Thyroid gland (tissue), 4 donors: ENCODE measurements at places on chromosomes 5 and 9.

GRCh38 chr5:135341696-135342550 is 57.1 kb downstream of the MACROH2A1 start:
- H3K4me1 ChIP-seq: no peaks in the 10 kb centered on the region
- no peak overlapping the region for H3K27ac ChIP-seq
- DNase-seq: no peak
- H3K4me3 ChIP-seq: no peak overlapping the region

DNA sequence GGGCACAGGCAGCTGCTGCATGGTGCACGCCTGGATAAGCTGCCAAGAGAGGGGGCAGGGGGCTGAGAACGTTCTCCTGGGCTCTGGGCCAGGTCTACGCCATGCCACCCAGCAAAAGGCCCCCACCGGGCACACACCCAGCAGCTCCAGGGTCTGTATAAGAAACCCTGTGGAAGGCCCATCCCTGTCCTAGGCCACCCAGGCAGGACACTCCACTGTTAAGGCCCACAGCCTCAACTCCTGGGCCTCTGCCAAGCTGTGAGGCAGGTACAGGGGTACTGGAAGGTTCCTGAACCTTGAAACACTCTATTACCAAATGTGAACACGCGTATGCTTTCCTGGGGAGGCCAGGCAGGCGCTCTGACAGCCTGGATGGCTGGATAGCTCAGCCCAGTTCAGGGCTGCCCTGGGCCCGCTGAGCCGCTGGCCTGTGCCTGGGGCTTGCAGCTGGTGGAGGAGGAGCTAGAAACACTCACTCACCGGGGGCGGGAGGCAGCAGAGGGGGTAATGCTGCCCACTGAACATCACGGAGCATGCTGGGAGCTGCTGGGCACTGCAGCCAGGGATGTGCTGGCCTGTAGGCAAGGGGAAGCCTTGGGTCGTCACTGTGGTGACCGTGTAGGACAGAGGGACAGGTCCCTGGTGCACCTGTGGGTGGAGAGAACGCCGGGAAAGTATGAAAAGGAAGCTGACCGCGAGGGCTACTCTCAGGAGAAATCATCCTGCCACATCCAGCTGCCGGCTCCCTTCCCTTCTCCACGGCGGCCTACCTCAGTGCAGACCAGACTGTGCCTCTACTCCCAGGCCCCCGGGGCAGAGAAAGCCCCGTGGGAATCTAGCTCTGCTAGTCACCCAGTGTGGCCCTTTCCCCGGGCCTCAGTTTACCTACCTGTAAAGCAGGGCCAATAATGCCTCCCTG is 6.0 kb downstream of the RNF44 start:
- H3K4me1 ChIP-seq: peaks cover 55% of the 10 kb centered on the region
- H3K4me3 ChIP-seq: no peak overlapping the region
- peaks cover 32% of the 10 kb centered on the region for H3K36me3 ChIP-seq

- peak overlapping the region; percentile 65 for H3K27ac ChIP-seq
- H3K4me3 ChIP-seq: no peak overlapping the region
- H3K36me3 ChIP-seq: no peaks in the 10 kb centered on the region
- H3K27me3 ChIP-seq: no peaks in the 10 kb centered on the region
- peak; percentile 97 for DNase-seq
- peaks cover 34% of the 10 kb centered on the region for H3K4me1 ChIP-seq
Measured at GRCh38 chr5:125043781-125044391, 297.4 kb upstream of the ZNF608 start.

- peaks cover 16% of the 10 kb centered on the region for H3K4me1 ChIP-seq
- peaks cover 30% of the 10 kb centered on the region for H3K36me3 ChIP-seq
- peak overlapping the region; percentile 94 for H3K4me3 ChIP-seq
- no peaks in the 10 kb centered on the region for H3K27me3 ChIP-seq
Measured at GRCh38 chr5:138574744-138575193, 432 bp downstream of the HSPA9 start.

DNA sequence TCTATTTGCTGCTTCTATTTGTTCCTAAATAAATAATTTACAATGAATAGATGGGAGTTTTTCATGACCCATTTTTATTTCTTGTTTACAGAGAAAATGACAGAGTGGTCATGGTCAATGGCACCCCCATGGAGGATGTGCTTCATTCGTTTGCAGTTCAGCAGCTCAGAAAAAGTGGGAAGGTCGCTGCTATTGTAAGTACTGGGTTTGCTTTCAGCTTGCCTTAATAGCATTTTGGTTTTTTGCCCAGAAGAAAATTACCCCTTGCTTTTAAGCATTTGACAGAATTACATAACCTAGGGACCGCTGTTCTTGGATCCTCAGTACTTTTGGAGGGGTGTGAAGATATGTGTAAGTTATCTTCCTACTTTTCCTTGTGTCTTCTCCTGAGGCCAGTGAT is 44.1 kb downstream of the TJP2 start:
- H3K27ac ChIP-seq: peak overlapping the region; percentile 26
- peaks cover 10% of the 10 kb centered on the region for H3K4me1 ChIP-seq
- H3K4me3 ChIP-seq: no peak overlapping the region
- H3K27me3 ChIP-seq: no peaks in the 10 kb centered on the region
- H3K36me3 ChIP-seq: peaks cover 26% of the 10 kb centered on the region

- DNase-seq: no peak
- no peak overlapping the region for H3K4me3 ChIP-seq
- H3K27me3 ChIP-seq: no peaks in the 10 kb centered on the region
- no peak overlapping the region for H3K27ac ChIP-seq
- no peaks in the 10 kb centered on the region for H3K36me3 ChIP-seq
Measured at GRCh38 chr5:141241496-141241895, 3.7 kb upstream of the PCDHB15 start.

GRCh38 chr5:161697001-161697400 is 11.5 kb downstream of the GABRA6 start:
- no peaks in the 10 kb centered on the region for H3K36me3 ChIP-seq
- no peak overlapping the region for H3K27ac ChIP-seq
- H3K4me3 ChIP-seq: no peak overlapping the region
- H3K4me1 ChIP-seq: no peaks in the 10 kb centered on the region
- DNase-seq: no peak

- H3K27ac ChIP-seq: no peak overlapping the region
- H3K27me3 ChIP-seq: no peaks in the 10 kb centered on the region
- no peaks in the 10 kb centered on the region for H3K4me1 ChIP-seq
Measured at GRCh38 chr5:164651546-164652275, 1146.3 kb downstream of the MAT2B start.

DNA sequence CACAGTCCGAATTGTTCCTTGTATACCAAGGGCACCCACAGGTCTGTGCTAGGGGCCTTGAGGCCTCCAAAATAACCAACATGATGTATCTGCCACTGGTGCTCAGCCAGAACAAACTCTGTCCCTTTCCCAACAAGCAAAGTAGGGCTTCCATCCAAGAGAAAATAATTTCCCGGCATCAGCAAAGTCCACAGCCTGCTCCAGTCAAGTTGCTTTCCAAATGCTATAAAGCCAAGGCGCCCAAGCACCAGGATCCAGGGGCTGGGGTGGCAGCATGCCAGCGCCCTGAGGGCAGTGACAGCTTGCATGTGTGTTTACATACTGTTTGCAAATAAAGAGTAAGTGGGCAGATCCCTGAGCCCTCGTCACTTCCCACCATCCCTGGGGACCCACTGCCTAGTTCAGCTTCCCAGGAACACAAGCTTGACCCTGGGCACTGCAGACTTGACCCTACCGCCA is 155.9 kb downstream of the ERCC6L2 start:
- H3K27ac ChIP-seq: peak overlapping the region; percentile 10
- DNase-seq: peak; percentile 41
- no peaks in the 10 kb centered on the region for H3K36me3 ChIP-seq
- no peak overlapping the region for H3K4me3 ChIP-seq
- H3K4me1 ChIP-seq: peaks cover 40% of the 10 kb centered on the region

DNA sequence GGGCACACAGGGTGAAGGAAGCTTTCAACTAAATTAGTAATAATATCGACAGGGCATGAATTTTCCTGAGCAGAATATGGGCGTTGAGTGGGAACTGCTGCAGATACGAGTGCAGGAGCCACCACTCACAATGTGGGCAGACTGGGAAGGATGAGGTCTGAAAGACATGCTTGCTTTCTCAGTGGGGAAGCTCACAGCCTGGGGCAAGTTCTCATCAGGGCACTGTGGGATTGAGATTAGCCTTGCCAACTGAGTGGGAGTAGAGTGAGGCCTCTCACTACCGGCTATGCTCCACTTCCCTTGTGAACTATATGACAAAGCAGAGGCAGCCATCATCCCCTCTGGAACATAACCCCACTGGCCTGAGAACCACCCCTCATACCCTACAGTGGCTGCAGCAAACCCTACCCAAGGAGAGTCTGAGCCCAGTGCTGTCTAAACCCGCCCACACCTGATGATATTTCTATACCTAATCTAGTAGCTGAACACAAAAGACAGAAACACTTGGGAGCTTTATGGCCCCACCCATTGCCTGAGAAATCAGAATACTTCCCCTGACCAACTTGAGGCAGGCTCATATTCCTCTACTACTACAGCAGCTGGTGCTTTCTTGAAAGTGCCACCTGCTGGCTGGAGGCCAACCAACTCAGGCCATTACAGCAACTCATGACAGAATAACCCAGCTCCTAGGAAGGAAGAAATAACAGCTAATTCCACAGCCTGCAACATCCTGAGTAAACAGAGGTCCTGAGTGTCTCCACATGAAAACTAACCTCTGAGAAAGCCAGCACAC is 173.7 kb upstream of the SPEF2 start:
- no peak overlapping the region for H3K4me3 ChIP-seq
- H3K27ac ChIP-seq: no peak overlapping the region
- H3K27me3 ChIP-seq: no peaks in the 10 kb centered on the region

DNA sequence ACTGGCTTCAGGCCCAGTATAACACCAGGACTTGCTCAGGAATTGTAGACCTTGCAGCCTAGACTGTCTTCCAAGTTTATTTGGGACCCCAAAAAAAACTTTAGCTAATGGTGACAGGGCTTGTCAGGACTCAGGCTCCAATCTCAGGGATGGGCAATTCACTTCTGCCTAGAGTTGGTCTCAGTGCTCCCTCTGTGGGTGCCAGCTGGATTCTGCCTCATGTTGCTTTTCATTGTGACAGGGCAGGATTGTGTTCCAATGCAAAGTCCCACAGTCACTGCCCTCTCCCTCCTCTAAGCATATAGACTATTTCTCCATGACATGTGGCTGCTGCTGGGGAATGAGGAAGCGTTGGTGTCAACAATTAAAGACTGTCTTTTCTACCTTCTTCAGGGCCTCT is 174.7 kb downstream of the CYLC2 start:
- H3K27ac ChIP-seq: no peak overlapping the region
- H3K27me3 ChIP-seq: no peaks in the 10 kb centered on the region
- H3K36me3 ChIP-seq: no peaks in the 10 kb centered on the region
- H3K4me1 ChIP-seq: no peaks in the 10 kb centered on the region

GRCh38 chr5:150190503-150190979 is 679 bp downstream of the SLC6A7 start:
- H3K36me3 ChIP-seq: no peaks in the 10 kb centered on the region
- H3K4me1 ChIP-seq: peaks cover 6% of the 10 kb centered on the region
- peaks cover 14% of the 10 kb centered on the region for H3K27me3 ChIP-seq
- H3K4me3 ChIP-seq: no peak overlapping the region
- no peak for DNase-seq

DNA sequence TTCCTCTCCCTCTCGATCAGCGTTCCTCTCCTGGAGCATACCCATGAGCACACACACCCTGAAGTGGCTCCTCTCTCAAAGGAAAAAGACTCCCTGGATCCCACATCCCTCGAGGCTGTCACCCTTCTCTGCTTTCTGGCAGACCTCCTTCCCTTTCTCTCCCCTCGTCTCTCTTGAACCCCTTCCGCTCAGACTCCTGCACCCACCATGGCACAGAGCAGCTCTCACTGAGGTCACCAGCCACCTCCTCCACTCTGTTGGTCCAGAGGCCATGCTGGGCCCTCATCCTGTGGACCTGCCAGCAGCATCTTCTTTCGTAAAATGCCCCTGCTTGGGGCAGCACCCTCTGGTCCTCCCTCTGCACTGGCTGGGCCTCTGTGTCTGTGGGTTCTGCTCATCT is 5.7 kb downstream of the B4GALT7 start:
- no peaks in the 10 kb centered on the region for H3K27me3 ChIP-seq
- H3K36me3 ChIP-seq: no peaks in the 10 kb centered on the region
- H3K4me3 ChIP-seq: no peak overlapping the region
- DNase-seq: no peak
- H3K4me1 ChIP-seq: peaks cover 5% of the 10 kb centered on the region

DNA sequence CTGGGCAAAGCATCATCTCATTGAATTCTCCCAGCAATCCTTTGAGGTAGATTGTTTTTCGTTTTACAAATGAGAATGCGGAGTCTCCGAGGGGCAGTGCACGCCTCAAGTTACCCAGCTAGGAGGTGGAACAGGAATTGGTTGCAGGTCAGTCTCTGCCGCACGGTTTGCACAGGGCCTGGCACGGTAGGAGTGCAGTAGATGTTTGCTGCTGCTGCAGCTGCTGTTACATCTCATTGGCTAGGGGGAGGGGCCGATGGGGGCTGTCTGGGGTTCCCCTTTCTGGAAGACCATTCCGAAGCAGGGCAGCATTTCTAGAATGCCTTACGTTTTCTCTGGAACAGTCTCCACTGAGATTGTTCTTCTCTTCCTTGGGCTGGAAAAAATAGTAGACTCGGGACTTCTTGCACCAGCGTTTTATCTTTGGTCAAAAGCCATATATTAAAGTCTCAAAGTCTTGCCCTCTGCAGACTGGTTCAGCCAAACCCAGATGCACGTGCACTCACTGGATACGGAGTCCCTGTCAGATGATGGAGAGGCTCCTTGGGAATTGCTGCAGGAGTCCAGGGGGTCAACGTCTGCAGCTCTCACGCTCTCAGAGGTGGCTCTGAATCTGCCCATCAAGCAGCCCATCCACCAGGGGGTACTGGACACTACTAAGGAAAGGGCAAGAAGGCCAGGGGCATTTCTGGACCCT is 1.2 kb downstream of the USP20 start:
- peaks cover 10% of the 10 kb centered on the region for H3K36me3 ChIP-seq
- no peaks in the 10 kb centered on the region for H3K27me3 ChIP-seq
- H3K4me3 ChIP-seq: peak overlapping the region; percentile 97
- H3K4me1 ChIP-seq: peaks cover 45% of the 10 kb centered on the region

GRCh38 chr5:130978475-130978874 is 186.6 kb downstream of the HINT1 start:
- H3K27me3 ChIP-seq: no peaks in the 10 kb centered on the region
- no peak overlapping the region for H3K4me3 ChIP-seq
- DNase-seq: no peak
- no peaks in the 10 kb centered on the region for H3K36me3 ChIP-seq
- no peak overlapping the region for H3K27ac ChIP-seq

- no peak overlapping the region for H3K4me3 ChIP-seq
- no peak for DNase-seq
- no peaks in the 10 kb centered on the region for H3K36me3 ChIP-seq
- H3K27me3 ChIP-seq: no peaks in the 10 kb centered on the region
- no peak overlapping the region for H3K27ac ChIP-seq
- no peaks in the 10 kb centered on the region for H3K4me1 ChIP-seq
Measured at GRCh38 chr9:80556631-80557030, 984.9 kb downstream of the TLE4 start.

- H3K4me1 ChIP-seq: peaks cover 61% of the 10 kb centered on the region
- no peak for DNase-seq
- no peaks in the 10 kb centered on the region for H3K27me3 ChIP-seq
- peak overlapping the region; percentile 98 for H3K27ac ChIP-seq
- no peak overlapping the region for H3K4me3 ChIP-seq
Measured at GRCh38 chr9:109108318-109108717, 11.4 kb downstream of the TMEM245 start.

GRCh38 chr5:165161204-165161603 is 1655.8 kb downstream of the MAT2B start:
- no peak overlapping the region for H3K4me3 ChIP-seq
- no peaks in the 10 kb centered on the region for H3K4me1 ChIP-seq
- H3K27ac ChIP-seq: no peak overlapping the region
